HTR-8/SVneo (cell line): ENCODE measurements at places on chromosomes 2 and 18.

GRCh38 chr2:155679647-155680046 is 652.9 kb downstream of the NR4A2 start:
- DNase-seq, result no peak

DNA sequence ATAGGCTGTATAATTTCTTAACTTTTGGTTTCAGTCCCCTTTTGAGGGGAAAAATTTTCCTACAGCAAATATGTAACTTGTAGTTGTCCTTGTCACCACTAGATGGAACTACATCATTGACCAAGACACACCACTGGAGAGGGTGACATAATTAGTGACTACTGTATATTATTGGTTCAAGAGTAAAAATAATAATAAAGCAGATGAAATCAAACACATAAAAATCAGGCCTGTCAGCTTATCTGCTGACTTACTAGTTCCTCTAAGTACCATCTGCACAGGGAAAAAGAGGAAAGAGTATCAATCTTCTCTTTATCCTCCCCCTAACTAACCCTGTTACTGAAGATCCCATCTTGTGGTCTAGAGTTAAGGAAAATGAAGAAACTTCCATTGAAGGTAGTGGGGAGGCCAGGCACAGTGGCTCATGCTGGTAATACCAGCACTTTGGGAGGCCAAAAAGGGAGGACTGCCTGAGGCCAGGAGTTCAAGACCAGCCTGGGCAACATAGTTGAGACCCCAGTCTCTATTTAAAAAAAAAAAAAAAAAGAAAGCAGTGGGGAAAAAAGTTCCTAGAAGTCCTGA is 29.6 kb upstream of the ENOSF1 start:
- DNase-seq, result peak; percentile 50

DNA sequence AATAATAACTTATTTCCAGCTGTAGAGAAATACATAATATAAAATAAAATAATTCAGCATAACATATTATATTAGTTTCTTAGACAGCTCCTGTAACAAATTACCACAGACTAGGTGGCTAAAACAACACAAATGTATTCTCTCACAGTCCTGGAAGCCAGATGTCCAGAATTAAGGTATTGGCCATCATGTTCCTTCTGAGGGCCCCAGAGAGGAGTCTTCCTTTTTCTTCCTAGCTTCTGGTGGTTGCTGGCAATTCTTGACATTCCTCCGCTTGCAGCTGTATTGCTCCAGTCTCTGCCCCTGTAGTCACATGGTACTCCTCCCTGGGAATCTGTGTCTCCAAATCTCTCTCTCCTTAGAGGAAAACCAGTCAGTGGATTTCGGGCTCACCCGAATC is 146.8 kb downstream of the RBM43 start:
- DNase-seq, result no peak

DNA sequence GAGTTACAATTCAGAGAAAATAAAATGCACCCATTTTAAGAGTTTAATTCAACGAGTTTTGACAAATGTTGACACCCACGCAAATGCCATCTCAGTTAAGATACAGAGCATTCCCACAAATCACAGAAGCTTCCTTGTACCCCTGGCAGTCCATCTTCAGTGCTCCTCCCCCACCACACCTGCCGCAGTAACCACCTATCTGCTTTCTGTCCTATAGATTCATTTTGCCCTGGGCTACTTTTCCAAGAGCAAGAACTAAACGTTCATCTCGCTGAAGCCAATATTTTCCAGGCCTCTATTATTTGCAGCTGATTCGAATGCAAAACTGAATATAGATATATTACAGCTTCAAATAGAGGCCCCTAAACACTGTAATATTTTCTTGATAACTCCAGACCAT is 13.4 kb upstream of the HPCAL1 start:
- DNase-seq, result no peak

DNA sequence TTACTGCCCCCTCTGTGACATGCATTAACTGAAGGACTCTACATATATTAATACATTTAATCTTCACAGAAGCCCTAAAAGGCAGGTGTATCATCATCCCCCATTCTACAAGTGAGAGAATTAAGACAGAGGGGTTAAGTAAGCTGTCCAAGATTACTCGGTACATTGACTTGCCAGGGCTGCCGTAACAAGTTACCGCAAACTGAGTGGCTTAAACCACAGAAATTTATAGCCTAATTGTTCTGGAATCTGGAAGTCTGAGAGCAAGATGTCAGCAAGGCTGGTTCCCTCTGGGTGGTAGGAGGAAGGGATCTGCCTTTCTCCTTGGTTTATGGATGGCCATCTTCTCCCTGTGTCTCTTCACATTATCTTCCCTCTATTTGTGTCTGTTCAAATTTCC is 605.5 kb downstream of the EPHA4 start:
- DNase-seq, result peak; percentile 50

DNA sequence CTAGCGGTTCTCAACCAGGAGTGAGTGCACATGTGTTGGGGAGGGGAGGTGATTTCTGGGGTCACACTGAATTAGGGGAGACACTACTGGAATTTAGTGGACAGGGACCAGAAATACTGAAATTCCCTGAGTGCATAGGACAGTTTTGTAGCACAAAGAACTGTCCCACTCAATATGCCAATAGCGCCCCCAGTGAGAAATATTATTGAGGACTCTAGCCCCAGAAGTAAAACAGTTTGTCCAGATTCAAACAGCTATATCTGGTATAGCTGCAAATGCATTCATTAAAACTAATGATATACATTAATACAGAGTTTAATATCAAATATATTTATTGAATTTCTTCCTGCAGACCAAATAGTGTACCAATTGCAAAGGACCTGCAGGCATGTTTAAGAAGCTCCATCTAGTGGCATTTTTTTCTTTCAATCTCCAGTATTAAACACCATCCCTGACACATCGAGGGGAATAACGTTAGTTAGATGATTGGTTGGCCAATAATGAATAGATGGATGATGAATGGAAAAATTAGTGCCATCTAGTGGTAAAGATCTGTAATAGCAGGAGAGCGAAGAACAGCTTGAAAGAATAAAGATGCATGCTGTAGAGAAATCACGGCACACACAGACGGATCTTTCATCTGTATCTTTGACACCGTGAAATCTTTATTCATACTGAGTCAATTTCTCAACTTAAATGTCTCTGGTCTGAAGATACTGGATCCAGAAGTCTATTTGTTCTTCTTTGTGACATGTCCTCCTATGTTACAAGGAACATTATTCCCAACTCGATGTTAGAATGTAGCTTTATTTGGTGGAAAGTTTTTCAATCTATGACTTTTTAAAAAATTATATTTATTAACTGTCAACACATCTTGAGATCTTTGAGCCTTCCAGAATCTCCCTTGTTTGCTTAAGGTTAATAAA is 62.5 kb downstream of the DHRS9 start:
- peak; percentile 32 for DNase-seq
